ENCODE measurements at places on chromosomes 2 and 18. TPM values are rescaled to one million over a fixed set of nuclear protein-coding genes. Genes with fewer than 3 reads are reported as not detected.

Gene APCDD1
- total RNA-seq, result not detected

Gene CYTIP
- not detected for total RNA-seq

Gene ABCA12
- not detected for total RNA-seq

Gene SKOR2
- not detected for total RNA-seq

Gene LRRC30
- total RNA-seq, result not detected

Gene EMILIN1
- 21.3 TPM for total RNA-seq

Gene DLGAP1
- under 0.01 TPM for total RNA-seq

Gene NLRC4
- total RNA-seq, result not detected

Gene ATF2
- 37.6 TPM for total RNA-seq

Gene FKBP1B
- 8.0 TPM for total RNA-seq

Gene SERPINB12
- total RNA-seq, result not detected

Gene SPP2
- total RNA-seq, result not detected

Gene RUFY4
- total RNA-seq, result not detected

Gene TTC21B
- 20.9 TPM for total RNA-seq

Gene CXCR1
- total RNA-seq, result not detected

Gene EGR4
- not detected for total RNA-seq

Gene DSC2
- under 0.01 TPM for total RNA-seq

Gene BUB1
- 11.0 TPM for total RNA-seq

Gene IL1RL2
- 0.13 TPM for total RNA-seq

Gene MC5R
- not detected for total RNA-seq

Gene ARHGAP15
- under 0.01 TPM for total RNA-seq

Gene AGXT
- total RNA-seq, result not detected

Gene ALK
- total RNA-seq, result not detected

Gene C1QL2
- total RNA-seq, result not detected

Gene SIX3
- total RNA-seq, result not detected

Gene ABCG5
- total RNA-seq, result not detected

Gene EVA1A
- 52.1 TPM for total RNA-seq

Gene MRO
- not detected for total RNA-seq

Gene ZNF521
- total RNA-seq, result 66.4 TPM

Gene SERPINB7
- total RNA-seq, result not detected

Gene SPATA3
- not detected for total RNA-seq

Gene CYP26B1
- total RNA-seq, result not detected

Gene ANKAR
- 4.6 TPM for total RNA-seq

Gene NTSR2
- total RNA-seq, result not detected

Gene KCNK3
- not detected for total RNA-seq

Gene TLX2
- not detected for total RNA-seq

Gene GKN2
- not detected for total RNA-seq

Gene CRYGD
- total RNA-seq, result not detected

Gene SERPINB11
- not detected for total RNA-seq

Gene SERPINB2
- total RNA-seq, result not detected

Gene UPP2
- not detected for total RNA-seq

Gene MAB21L4
- not detected for total RNA-seq

Gene HRH4
- not detected for total RNA-seq

Gene NRP2
- total RNA-seq, result 160 TPM

Gene ONECUT2
- not detected for total RNA-seq

Gene GREB1L
- 11.3 TPM for total RNA-seq

Gene SCYGR1
- not detected for total RNA-seq

Gene PREB
- 34.4 TPM for total RNA-seq

Gene FASTKD2
- total RNA-seq, result 31.6 TPM

Gene EML6
- total RNA-seq, result 0.77 TPM

Gene WDPCP
- 3.5 TPM for total RNA-seq

Gene CPLX4
- not detected for total RNA-seq

Data from dermis microvascular lymphatic vessel endothelial cell (primary cell).